ENCODE measurements at places on chromosomes 13 and 19.

DNA sequence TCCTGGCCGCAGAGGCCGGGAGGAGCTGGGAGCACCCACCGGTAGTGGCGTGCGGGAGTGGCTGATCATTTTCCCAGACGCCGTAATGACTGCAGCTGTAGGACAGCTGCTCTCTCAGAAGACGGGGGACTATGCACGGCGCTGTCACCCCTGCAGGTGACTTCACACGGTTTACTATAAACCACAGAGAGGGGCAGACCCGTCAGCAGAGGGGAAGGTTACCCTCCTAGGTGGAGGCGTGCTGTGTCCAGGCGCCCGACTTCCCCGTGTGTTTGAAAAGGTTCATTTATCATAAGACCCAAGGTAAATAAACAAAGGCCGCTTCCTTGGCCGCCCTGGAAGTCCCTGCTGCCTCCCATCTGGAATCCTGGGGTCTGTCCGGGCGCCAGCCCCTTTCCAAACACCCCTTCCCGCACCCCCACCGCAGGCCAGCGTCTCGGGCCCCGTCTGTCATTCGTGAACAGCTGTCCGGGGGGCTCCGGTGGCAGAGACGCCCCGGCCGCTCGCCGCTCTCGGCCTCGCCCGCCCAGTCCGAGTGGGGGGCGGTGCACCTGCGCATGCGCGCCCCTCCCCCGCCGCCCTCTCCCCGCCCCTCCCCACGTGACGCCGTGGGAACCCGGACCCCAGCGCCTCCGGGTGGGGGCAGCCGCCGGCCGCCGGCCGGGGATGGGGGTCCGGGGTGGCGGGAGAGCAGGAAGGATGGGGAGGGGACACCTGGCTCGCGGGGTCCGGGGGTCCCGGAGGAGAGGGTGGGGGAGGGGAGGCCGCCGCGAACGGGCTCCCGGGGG lies 915 bp downstream of the SHC2 start:
- no peak for DNase-seq

- no peak for DNase-seq
These were observed 65.3 kb upstream of the RXFP2 start for GRCh38 chr13:31674051-31674450.

DNA sequence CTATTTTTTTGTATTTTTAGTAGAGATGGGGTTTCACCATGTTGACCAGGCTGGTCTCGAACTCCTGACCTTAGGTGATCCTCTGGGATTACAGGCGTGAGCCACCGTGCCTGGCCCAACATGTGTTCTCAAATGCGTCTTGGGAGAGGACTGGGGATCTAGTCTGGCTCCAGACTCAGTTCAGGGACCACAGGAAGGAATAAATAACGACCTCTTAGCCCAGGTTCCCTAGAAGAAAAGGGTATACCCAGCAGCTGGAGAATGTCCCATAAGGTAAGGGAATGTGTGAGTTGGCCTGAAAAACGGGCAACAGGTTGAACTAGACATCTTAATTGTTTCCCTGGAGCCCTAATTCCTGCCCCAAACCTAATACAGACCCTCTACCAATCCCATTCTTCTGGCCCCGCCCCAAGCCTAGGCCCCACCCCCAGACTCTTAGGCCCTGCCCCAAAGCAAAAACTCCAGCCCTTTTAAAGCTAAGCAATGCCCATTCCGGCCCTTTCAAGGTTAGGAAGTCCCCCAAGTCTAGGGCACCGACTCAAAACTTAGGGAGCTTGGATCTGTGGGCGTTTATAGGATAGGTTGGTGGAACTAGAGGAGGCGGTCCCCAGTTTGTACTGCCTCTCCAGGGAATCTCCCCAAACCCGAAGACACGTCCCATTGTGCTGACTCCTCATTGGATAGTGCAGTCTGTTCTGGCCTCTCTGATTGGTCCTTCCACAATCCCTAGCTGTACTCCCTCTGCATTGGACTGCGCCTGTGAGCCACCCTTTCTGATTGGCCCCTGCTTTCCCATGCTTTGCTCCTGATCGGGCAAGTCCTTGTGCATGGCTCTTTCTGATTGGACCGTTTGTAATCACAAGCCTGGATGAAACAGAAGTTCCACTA lies 5.4 kb upstream of the LRFN1 start:
- no peak for DNase-seq

DNA sequence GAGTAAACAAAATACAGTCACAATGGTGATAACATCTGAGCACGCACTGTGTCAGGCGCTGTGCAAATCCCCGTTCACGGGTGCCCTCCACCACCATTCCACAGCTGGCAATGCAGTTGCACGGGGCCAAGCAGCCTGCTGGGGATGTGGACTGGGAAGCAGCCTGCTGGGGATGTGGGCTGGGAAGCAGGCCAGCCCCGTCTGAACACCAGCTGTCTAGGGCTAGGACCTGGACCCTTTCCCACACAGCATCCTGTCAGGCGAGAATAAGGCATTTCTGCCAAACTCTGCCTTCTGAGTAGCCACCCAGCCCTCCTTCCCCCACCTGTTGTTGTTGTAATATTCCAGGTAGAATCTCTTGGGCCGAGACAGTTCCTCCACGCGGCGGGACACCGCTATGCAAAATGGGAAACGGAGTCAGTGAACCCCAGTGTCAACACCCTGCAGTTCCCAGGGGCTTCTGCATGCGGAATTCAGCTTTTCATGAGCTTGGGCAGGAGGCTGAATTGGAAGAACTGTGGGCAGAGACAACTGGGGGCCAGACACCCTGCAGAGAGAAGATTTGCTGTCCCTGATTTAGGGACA lies 27.8 kb upstream of the MIER2 start:
- DNase-seq = no peak

GRCh38 chr19:584240-585001 lies 5.3 kb upstream of the HCN2 start:
- peak; percentile 64 for DNase-seq

DNA sequence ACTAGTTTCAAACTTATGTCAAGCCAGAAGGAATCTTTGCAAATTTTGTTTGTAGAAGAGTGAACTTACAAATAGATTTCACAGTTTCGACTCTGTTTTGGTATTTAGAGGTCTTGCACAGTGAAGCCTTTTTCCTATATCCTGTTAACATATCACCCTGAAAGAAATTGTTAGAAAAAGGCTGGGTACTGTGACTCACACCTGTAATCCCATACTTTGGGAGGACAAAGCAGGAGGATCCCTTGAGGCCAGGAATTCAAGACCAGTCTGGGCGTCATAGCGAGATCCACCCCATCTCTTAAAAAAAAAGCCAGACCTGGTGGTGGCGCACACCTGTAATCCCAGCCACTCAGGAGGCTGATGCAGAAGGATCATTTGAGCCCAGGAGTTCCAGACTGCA lies 224.0 kb downstream of the GGACT start:
- DNase-seq = no peak

- DNase-seq = no peak
These were observed 5.1 kb upstream of the SIGLEC9 start for GRCh38 chr19:51119611-51120010.

DNA sequence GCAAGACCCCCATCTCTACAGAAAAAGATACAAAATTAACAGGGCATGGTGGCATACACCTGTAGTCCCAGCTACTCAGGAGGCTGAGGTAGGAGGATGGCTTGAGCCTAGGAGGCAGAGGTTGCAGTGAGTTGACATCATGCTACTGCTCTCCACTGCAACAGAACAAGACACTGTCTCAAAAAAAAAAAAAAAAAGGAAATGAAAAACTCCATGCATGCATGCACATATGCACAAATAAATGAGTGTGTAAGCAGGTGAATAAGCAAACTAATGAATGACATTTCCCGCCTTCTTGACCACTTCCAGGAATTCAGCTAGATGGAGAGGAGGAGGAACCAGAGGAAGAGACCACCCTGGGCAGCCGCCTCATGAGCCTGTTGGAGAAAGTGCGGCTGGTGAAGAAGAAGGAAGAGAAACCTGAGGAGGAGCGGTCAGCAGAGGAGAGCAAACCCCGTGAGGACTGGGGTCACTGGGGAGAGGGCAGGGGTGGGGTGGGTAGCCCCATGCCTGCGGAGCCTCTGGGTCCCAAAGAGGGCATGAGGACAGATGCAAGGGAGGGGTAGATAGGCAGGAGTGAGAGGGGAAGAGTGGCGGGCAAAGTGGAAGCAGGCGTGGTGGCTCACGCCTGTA lies 58.8 kb downstream of the RYR1 start:
- DNase-seq = no peak

GRCh38 chr13:25178070-25178469 lies 6.0 kb upstream of the AMER2 start:
- DNase-seq = no peak

GRCh38 chr19:58406818-58407657 lies 1.4 kb upstream of the ZNF584 start:
- no peak for DNase-seq

DNA sequence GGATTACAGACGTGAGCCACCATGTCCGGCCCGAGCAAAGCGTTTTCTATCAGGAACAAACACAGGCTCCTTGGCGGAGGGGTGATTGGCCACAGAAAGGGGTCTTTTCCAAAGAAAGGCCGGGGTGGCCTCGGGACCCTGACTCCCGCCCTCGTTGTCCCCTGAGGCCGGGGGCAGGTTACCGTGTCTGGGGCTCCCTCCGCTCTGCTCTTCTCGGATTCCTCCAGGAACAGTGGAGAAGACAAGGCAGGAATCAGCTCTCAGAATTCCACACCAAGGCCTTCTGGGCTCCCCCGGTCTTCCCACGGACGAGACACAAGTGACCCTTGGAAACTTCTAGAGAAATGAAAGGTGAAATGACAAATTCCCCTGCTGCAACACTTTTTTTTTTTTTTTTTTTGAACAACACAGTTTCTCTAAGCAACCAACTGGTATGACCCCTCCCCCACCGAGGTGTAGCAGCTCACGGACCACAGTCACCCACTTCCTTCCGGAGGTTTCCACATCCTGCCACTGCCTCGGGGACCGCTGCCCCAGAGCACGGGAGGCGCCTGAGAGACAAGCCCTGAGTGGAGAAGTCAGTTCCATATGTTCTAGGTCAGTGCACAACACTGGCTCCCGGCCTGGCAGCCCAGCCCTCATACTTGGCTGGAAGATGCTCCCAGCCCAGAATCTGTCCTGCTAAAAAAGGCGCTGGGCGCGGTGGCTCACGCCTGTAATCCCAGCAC lies 11.0 kb downstream of the MOB3A start:
- peak; percentile 99 for DNase-seq

DNA sequence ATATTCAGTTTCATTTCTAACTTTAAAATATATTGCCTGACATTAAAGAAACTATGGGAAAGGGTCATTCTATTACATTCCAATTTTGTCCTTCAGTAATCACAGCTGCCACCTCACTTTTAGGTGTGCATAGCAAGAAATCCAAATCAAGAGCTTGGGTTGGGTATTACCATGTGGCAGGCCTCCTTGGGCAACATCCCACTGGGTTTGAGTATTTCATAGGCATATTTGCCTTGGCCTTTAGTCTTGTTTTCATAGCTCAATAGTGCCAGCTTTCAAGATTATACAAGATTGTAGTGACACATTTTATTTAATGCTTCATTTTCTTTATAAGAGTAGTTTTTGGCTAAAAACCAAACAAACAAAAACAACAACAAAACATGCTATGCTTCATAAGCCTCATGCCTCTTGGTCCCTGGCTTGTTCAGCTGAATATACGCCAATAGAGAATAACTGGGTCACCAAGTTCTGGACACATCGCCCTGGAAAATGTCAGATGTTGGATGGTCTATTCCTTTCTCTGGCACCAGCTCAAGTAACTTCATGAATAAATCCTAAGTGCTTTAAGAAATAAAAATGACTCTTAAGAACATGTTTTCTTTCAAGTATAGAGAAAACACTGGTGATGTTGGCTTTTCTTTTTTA lies 167.4 kb upstream of the STARD13 start:
- no peak for DNase-seq

DNA sequence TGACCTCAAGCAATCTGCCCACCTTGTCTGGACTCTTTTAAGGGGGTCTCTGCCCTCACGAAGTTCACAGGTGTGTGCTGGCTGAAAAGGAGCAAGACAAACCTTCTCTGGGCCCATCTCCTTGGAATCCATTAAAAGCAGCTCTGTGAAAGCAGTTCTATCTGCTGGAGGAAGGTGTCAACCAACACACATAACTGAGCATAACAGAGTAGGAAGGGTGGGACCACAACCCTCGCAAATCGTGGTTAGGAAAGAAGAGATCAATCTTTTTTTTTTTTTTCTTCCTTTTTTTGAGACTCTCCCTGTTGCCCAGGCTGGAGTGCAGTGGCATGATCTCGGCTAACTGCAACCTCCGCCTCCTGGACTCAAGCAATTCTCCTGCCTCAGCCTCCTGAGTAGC lies 1.4 kb downstream of the SUGP2 start:
- DNase-seq = no peak

DNA sequence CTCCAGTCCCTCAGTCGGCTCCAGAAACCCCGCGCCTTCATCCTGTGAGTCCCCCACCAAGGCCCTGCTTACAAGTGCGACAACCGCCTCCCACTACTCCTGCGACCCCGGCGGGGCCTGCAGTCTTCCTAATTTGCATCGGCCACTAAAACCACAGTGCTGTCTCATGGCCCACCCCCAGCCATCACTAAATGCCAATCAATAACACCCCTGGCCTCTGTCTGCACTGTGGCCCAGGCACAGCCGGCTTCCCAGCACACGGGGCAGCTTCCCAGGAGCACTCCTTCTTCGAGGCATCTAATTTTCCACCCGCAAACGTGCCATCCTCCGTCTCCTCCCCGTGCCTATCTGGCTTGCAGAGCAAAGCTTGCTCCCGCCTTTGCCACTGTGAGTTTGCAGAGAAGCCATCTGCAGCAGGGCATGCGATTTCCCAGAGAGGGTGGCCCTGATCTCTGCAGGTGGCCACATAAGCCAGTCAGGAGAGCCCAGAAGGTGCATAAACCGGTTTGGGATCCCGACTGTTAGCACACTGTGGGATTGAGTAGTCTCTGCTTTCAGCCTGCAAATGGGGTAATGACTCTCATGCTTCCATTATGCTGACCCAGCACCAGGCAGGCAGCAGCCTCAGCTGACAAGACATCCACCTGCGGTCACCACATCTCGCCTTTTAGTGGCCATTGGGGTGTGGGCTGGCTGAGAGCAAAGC lies 34.0 kb upstream of the USE1 start:
- no peak for DNase-seq
